ENCODE measurements at places on chromosomes 3 and 15.
A peak's percentile ranks its signal among the peaks of the same experiment; 100 is the strongest.

- DNase-seq = no peak
Observed at GRCh38 chr3:150239766-150240165, 168.3 kb upstream of the TSC22D2 start.

DNA sequence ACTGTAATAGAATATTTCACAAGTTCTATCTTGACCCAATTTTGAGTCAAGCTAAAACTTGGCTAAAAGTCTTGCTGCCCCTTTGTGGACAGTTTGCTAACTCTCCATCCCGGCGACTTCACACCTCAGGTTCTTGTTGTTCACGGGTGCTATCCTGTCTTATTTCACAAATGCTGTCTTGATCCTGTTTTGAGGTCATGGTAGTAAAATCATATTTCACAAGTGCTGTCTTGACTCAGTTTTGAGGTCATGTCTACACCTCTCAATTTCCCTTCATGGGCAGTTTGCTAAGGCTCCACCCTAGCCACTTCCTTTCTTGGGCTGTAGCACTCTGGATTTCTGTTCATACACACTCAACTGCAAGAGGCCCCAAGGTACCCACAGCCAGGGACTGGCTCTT, 45.0 kb upstream of the GK5 start:
- peak; percentile 32 for DNase-seq

GRCh38 chr3:119300991-119301391, 6.8 kb downstream of the ARHGAP31 start:
- no peak for DNase-seq

DNA sequence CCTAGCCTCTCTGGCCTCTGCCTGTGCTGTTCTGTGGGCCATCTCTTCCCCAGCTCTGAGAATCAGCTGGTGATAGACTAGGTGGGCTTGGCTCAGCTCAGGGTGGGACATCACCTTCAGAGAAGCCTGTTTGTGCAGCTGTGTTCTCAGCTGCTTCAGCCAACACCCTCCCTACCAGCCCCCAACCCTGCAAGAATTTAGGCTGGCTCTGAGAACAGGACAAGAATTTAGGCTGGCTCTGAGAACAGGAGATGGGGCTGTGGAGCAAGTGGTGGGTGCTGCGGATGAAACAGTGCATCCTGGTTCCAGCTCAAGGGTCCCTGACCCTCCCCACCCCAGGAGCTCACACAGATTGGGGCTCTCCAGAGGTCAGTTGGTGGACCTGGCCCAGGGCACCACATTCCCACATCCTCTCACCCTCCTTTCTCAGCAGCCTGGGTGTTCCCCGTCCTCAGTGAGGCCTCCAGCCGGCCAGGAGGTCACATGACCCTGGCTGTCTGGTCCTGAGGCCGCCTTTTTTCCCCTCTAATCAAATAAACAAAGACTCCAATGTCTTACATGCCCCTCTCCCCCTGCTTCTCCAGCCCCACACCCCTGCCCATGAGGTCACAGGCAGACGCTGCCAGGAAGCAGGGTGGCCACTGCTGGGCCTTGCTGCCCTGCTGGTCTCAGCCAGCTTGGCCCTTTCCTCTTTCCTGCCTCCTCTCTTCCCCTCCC, 14.9 kb downstream of the PLEKHO2 start:
- DNase-seq = no peak

DNA sequence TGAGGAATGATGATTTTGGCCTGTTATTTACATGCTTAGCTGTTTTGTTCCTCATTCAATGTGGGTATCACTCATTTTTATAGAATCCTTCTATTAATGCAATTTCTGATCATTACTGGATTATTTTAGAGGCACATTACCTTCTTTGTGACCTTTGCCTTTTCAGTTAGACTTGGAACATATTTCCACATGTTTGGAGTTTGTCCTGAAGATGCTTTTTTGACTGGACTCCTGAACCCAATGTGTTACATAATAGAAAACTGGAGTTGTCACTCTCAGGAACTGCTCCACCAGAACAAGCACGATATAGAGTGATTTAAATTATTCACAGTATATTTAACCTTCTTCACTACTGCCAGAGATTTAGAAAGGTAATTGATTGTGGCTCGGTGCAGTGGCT, 59.5 kb downstream of the TP63 start:
- no peak for DNase-seq

- DNase-seq = no peak
Observed at GRCh38 chr3:123384256-123384655, 64.6 kb downstream of the ADCY5 start.

- DNase-seq = no peak
Observed at GRCh38 chr15:41102854-41103253, 13.2 kb downstream of the INO80 start.

GRCh38 chr3:42701371-42702065, 1.1 kb downstream of the HHATL start:
- DNase-seq = peak; percentile 14

- no peak for DNase-seq
Observed at GRCh38 chr15:90822204-90822955, 46.0 kb upstream of the FURIN start.

- no peak for DNase-seq
Observed at GRCh38 chr3:18791182-18791581, 357.1 kb upstream of the KCNH8 start.

DNA sequence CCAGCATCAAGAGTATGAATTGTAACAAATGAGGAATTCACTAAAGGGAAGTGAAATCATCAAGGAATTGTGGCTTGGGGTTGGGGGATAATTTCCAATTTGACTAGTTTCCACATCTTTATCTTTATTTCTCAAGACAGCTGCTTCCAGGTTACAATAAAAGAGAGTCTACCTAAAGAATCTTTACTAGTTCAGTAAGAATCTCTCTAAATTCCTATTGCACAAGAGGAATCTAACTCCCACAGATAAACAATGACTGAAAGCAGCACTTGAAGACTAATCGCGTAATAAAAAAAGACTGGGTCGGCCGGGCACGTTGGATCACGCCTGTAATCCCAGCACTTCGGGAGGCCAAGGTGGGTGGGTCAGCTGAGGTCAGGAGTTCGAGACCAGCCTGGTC, 194.4 kb downstream of the KBTBD8 start:
- no peak for DNase-seq

DNA sequence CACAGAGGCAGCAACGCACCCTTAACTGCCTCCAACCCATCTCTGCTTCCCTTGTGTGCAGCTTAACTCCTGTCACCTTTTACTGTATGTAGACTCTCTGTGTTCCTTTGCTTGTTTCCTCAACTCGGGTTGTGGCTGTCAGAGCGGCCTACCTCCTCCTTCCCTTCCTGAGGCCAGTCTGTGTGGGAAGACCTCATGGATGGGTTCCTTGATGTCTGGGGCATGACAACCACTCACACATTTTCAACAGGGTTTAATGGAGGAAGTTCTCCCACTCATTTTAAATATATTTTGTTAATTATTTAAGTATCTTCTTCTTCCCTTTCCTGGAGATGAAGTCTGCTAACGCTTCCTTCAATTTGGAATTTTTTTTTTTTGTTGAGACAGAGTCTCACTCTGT, 1.8 kb upstream of the CSPG5 start:
- no peak for DNase-seq

- no peak for DNase-seq
Observed at GRCh38 chr3:5332270-5332956, 144.9 kb downstream of the EDEM1 start.

GRCh38 chr3:144317961-144318360, 346.3 kb downstream of the DIPK2A start:
- DNase-seq = no peak

- no peak for DNase-seq
Observed at GRCh38 chr3:49495023-49495422, 25.0 kb downstream of the DAG1 start.

GRCh38 chr3:85726241-85726640, 767.5 kb downstream of the CADM2 start:
- DNase-seq = no peak

- no peak for DNase-seq
Observed at GRCh38 chr15:99433026-99433756, 132.6 kb upstream of the MEF2A start.

DNA sequence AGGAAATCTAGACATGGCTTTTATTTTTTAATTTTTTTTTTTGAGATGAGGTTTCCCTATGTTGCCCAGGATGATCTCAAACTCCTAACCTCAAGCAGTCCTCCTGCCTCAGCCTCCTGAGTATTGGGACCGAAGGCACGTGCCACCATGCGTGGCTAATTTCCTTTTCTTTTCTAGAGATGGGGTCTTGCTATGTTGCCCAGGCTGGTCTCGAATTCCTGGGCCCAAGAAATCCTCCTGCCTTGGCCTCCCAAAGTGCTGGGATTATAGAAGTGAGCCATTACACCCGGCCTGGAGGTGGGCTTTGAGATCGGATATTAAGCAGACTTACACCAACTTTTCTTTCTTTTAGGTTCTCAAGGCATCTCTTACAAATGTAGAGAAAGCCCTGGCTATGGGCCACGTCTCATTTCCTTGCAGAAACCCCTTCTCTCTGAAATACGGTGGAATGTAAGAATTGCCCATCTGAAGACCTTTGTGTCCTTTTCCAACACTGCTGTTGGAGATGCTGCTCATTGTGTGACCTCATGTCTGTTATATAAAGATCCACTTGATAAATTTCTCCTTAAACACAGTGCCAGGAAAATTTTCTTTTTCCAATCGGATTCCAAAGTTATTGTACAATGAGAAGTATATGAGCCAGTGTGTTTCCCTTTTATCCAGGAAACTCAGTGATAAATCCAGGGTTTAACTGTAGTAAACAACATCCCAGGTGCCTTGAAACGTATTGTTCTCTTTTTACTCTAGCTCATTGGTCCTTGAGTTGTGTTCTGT, 36.8 kb upstream of the CFAP161 start:
- DNase-seq = no peak

GRCh38 chr3:106333911-106334618, 465.3 kb upstream of the CBLB start:
- DNase-seq = peak; percentile 63

DNA sequence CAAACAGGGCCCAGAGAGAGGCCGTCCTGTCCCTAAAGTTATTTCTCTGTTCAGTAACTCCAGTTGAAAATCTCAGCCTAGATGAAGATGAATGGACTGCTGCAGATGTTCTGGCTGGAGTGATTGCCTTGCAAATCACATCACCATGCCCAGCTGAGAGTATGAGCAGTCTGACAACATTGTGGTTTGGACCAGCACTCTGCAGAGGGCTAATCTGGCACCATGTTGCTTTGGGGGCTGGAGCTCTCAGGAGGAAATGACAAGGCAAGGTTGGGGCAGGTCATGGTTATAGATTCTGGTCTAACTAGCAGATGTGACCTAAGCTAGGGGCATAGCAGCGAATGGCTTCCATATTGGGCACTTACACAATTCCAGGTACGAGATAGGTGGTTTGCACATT, 314.2 kb downstream of the CLSTN2 start:
- DNase-seq = no peak

DNA sequence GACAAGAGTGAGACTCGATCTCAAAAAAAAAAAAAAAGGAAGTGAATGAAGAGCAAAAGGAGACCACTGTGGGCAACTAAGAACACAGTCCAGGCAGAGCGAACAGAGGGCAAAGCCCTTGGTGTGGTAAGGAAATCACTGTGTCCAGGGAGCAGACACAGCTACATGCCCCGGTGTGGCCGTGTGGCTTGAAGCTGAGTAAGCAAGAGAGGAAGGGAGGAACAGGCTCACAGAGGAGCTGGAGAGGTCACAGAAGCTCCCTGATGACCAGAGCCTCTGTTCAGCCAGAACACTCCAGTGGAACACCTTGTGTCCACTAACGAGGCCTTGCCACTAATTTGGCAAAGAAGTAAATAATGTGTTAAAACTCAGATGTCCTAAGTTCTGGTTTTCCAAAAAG, 60.6 kb upstream of the GATA2 start:
- no peak for DNase-seq

DNA sequence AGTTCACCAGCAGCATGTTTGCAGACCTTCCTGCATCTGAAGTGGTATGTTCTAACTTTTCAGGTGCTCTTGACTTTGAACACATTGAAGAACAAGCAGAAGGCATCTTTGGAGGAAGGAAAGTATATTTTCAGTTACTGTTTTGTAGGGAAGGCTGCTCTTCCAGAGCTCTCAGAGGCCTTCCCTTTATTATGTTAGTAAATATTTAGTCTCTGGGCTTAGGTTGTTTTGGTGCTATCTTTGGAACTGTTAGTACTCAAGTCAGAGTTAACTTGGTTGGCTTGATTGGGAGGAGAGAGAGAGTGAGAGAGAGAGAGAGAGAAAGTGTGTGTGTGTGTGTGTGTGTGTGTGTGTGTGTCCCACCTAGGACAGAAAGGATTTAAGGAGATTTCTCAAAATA, 188.2 kb downstream of the ITPR1 start:
- no peak for DNase-seq

- DNase-seq = no peak
Observed at GRCh38 chr3:182979103-182979673, 1.1 kb downstream of the DCUN1D1 start.

DNA sequence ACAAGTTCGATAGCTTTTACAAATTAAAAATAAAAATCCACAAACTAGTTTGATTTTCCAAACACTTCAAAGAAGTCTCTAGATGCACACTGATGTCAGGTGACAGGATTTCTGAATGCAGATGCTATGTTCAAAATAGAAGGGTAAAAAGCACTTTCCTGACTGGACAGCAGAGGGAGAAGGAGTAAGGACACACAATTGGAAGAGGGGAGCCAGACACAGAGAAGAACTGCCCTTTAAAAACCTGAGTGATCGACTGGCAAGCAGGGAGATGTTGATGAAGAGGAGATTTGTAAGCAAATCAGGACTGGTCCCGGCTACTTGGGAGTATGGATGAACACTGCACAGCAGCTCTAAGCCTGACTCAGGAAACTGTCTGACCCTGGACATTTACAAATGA, 612.8 kb downstream of the MAGI1 start:
- DNase-seq = no peak

- DNase-seq = no peak
Observed at GRCh38 chr3:51997935-51998596, 2.4 kb upstream of the RPL29 start.

DNA sequence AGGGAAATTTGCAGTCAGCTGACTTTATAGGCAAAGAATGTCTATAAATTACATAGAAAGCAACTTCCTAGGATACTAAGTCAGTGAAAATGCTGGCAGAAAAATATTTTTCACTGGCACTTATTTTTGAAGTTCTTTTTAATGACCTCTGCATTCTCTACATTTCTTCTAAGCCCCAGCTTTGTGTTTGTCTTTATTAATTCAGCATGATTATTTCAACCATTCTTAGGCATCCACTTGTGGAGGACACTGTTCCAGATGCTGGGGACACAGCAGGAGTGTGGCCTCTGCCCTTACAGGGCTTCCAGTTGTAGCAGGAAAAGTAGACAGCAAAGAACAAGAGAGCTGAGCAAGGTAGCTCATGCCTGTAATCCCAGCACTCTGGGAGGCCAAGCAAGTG, 15.0 kb downstream of the LRRK1 start:
- no peak for DNase-seq

- no peak for DNase-seq
Observed at GRCh38 chr15:60933900-60934885, 294.9 kb downstream of the RORA start.
